ENCODE measurements at places on chromosomes 12 and 14.

DNA sequence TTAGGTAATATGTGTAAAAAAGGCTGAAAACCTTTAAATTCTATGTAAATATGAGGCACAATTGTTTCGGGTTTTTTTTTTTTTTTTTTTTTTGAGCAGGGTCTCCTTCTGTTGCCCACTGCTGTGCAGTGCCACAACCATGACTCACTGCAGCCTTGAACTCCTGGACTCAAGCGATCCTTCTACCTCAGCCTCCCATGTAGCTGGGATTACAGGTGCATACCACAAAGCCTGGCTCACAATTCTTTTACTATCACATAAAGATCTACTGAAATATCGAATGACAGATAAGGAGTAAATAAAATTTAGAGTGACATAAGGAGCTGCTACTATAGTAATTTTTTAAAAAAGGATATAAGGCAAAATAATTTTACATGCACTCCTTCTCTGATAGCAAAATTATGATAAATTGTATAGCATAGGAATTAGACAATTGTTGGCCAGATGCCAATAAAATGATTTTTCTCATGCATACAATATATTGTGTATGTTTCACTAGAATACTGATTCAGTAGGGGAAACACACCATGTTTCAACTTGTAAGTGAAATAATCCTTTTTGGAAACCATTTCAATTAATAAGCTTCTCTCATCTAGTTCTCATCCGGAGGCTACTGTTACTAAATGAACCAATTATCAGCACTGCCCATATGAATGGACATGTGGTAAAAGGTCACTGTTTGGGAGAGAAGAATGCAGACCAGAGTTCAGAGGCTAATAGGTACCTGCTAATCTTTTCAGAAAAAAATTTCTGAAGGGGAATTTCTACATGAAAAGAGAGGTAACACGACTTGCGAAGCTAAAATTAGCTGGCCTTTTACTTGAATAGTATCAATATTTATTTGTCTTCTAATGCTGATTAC is 108.4 kb downstream of the PPP1R12A start:
- DNase-seq = no peak

DNA sequence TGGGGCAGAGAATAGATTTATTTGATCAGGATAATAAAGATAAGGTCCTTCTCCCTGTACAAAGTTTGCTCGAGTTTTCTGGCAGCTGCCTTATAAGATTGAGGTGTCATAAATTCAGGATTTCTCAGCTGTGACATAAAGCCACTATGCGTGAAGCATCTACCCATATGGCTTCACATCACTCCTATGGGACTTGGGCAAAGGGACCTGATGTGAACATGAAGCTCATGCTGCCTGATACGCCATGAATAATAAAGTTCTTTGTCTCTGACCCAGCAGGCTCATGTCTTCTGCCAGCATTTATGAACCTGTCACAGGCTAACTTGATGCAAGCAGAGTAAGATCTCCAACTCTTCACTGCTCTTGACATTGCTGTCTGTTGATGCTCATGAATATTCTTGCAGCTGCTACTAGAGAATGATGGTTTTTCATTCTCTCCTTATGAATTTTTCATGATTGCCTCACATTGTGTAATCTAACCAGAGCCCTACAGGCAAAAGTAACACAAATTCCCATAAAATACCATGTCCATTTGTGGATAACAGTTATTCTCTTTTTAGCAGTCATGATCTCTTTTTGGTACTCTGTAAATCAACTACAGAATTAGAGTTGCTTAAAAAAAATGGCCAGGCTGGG is 49.0 kb upstream of the CPNE8 start:
- DNase-seq = no peak

- DNase-seq = no peak
These were observed 20.9 kb downstream of the MORN3 start for GRCh38 chr12:121648458-121649028.

GRCh38 chr12:116597886-116598285 is 38.7 kb downstream of the MAP1LC3B2 start:
- DNase-seq = no peak

DNA sequence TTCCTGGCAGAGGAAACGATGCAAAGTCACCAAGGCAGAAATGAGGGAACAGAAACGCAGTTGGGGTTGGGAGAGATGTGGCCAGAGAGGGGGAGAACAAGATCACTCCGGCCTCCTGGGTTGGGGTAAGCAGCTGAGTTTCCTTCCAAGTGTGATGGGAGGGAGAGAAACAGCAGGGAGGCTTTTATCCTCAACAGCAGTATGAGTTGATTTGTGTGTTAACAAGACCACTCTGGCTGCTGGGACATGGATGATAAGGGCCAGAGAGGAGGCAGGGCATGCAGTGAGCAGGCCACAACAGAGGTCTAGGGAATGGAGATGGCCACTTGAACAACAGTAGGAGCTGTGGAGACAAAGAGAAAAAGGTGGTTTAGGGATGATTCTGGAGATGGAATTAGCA is 66.8 kb downstream of the GLRX5 start:
- no peak for DNase-seq

DNA sequence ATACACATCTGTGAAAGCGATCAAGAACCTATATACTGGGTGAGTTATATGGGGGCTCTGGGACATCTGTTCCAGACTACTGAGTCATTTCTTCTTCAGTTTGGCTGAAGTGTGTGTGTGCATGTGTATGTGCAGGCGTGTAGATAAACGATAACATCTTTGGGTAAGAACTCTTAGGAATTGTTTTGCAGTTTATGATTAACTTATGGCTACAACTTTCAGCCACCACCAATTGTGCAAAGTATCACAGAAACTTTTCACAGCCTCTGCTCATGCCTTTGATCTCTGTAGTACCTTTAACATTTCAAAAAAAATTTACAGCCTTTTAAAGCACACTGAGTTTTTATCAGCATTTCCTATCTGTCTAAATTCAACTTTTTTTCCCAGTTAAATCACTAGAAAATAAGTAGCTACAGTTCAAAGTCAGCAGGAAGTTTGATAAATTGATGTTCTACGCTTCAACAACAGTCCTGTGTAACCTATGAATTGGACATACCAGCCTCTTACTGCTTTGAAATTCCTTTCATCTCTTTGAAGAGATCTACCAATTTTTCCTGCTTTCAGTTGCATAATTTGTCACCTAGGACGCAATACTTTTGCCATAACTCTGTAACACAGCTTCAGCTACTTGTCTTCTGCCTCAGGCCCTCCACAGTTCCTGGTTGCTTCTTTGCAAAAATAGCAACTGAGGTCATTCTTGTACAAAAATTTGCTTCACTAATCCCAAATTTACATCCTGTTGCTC is 43.0 kb downstream of the PPM1H start:
- DNase-seq = no peak

- DNase-seq = no peak
These were observed 40.7 kb upstream of the TMEM263 start for GRCh38 chr12:106914796-106915634.

DNA sequence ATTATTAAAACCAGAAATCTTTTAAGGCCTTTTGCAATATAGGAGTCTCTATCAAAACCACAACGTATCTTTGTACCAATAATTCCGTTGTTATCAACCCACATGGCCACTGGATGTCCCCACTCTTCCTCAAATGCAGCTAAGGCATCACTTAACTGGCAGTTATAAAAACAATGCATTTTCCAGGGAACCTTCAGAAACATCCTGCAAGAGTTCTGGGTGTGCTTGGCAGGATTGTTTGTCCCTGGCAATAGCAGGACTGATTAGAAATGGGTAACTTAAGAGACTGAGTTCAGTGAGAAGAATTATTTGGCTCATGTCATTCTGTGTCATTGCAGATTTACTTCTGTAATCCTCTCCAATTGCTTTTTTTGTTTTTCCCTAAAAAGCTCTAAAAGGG is 112.0 kb downstream of the SLC15A5 start:
- no peak for DNase-seq

GRCh38 chr12:101891462-101891971 is 14.1 kb downstream of the DRAM1 start:
- DNase-seq = no peak

DNA sequence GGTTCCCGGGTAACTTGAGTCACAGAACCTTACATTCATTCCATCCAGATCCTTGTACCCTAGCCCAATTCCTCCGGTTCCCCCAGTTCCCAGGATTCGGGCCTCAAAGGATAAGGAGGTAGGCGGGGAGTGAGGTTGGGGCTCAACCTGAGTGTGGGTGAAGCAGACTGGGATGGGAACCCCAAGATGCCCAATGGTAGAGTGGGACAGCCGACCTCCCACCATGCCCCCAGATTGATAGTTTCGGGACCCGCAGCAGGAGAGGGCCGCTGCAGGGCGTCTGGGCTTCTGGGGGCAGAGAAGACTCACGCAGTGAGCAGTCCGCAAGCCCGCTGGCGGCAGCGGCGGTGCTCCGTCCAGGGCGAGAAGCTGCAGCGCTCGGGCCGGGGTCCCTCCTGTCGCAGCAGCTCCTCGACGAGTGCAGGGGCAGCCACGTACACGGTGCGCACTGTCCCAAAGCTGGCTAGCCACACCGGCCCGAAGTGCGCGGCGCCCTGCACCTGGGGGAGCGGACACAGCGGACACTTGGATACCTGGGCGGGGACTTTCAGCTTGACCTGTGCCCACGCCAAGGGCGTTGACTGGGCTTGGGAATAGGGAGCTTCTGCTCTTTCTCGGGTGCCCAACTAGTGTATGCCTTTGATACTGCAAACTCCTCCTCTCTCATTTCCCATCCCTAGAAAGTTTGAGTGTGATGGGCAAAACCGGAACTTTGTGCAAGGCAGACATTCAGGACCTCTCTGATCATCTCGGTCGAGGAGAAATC is 997 bp downstream of the CYP27B1 start:
- no peak for DNase-seq

DNA sequence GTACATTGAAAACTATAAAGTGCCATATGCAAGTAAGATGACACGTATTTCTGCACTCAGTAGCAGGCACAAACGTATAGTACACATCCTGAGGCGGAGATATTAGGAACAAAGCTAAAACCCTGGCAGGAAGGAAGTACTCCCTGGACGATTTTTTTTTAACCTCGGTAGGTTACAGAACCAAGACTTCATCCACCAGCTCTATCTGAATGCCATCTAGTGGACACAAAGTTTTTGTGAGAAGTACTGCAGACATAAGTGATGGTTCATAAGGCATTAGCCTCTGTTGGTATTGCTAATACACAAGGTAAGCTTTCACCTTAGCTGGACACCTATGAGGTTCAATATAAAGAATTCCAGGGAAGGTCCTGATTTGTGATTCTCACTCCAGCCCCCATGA is 83.0 kb upstream of the CCDC196 start:
- DNase-seq = no peak

DNA sequence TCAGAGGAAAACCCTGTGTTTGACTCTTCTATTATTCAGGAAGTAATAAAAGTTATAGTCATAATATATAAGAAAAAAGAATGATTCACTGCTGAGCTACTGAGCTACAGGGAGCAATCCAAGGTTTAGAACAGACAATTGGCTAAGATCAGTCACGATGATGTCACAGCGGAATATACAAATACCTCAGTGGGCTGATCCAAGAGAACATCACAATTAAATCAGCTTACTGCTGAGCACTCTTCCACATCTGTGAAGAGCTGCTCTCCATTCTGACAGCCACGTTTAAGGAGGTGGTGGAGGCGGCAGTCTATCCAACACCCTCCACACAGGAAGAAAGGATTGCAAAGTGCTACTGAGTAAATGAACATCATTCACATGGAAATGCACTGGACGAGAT is 271.0 kb downstream of the APAF1 start:
- DNase-seq = no peak

DNA sequence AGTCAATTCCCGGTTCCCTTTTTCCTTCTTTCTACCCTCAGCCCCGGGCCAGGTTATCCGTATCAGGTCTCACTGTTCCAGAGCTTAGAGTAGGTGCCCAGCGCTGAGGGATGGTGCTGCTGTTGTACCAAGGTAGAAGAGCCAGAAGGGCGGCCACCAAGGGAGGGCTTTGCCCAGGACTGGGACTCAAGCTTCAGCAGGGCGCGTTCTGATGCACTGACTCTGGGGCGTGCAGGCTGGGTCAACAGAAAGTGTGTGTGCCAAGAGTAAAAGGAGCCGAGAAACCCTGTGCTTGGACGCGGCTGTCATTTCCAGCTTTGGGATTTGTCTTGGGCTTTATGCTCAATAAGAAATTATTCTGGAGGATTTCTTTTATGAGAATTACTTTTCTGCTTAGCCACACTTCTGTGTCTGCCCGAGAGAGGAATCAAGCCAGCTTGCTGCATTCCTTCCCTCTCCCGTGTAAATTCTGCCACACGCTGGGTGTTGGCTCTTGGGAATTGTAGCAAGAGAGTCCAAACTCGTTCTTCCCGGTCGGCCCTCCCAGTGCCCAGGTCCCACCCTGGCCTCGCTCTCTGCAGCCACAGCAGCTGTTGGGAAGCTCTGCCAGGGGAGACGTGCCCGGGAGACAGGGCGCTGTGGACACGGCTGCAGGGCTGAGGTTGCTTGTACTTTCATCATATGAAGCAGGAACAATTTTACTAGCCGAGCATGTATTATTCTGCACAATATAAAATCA is 98.0 kb downstream of the FBXL14 start:
- DNase-seq = no peak

- DNase-seq = no peak
These were observed 17.1 kb downstream of the HELB start for GRCh38 chr12:66319266-66319954.

DNA sequence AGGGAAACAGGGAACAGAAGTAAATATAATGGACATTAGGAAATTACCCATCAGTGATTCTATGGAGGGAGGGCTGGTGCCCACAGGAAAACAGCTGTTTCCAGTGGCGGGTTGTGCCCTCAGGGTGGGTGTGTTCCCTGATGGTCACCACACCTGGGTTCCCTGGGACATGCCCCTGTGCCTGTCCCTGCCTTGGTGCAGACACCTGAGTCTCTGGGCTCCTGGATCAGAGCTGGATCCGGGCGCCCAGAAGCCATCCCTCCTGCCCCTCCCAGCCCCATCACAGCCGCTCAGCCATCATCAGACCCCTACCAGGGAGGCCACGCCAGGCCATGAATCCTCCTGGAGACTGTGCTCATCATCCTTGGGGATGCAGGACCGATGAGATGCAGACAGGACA is 307.2 kb upstream of the SFSWAP start:
- DNase-seq = no peak

GRCh38 chr14:66503532-66503931 is 4.4 kb upstream of the GPHN start:
- no peak for DNase-seq

DNA sequence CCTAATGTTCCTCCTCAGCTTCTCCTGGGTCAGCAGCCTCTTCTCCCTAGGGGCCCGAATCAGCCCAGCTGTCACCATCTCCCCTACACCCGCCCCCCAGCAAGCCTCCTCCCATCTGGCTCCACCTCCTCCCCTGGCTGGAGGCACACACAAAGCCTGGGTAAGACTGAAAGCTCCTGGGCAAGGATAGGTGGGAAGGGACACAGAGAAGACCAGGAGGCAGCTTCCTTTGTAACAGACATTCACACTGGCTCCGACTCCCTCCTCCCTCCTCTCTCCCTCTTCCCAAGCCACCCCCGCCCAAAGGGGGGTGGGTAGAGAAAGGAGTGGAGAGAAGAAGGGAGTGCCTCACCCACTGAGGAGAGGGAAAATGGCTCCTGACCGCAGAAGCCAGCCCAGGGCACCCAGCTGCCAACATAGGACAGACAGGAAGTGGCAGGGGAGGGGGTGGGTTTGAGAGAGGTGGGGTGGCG is 4.0 kb downstream of the CHD4 start:
- DNase-seq = no peak

- no peak for DNase-seq
These were observed 34.7 kb downstream of the RTL1 start for GRCh38 chr14:100868621-100869370.
